ENCODE measurements at places on chromosomes 5 and 9.

GRCh38 chr9:126428534-126429175, 102.0 kb downstream of the MVB12B start:
- DNase-seq, result no peak

DNA sequence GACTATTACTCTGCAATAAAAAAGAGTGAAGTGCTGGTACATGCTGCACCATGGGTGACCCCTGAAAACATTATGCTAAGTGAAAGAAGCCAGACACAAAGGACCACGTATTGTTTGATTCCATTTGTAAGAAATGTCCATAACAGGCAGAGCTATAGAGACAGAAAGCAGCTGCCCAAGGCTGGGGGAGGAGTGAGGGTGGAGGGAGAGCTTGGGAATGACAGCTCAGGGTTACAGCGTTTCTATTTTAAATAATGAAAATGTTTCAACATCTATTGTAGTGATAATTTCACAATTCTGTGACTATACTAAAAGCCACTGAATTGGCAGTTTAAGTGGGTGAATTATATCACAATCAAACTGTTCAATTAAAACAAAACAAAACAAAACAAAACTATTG, 81.7 kb downstream of the MYO10 start:
- no peak for DNase-seq

DNA sequence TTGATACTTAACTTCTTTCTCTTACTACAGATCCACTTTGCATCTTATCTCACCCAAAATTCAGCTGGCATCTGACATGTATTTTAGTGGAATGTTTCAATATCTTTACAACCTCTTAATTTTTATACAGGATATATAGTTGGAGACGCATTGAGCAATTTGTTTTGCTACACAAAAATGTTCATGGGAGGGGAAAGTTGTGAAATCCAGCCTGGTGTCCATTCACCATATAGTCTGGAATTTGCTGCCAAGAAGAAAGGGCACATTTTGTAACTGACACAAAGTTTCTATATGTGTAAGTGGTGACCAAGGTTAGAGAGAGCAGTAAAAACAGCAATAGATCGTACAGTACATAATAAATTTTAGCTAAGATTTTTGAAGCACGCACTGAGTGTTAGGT, 14.0 kb upstream of the CHD1 start:
- no peak for DNase-seq

DNA sequence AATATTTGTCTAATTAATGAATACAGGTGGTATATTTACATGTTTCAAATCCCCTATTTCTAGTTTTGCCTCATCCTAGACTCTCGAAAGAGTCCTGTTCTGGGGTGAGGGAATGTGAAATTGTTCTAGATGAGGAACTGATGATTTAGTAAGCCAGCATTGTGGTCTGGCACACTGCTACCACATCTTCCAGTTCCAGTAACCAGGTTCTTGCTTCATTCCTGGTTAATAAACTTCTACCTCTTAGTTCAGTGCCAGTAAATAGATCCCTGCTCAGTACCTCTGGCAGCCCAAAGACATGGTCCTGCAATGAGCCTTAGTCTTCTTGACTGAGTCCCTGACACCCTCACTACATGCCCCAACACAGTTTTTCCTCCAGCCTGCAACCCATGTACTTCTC, 207.7 kb downstream of the SREK1 start:
- no peak for DNase-seq

DNA sequence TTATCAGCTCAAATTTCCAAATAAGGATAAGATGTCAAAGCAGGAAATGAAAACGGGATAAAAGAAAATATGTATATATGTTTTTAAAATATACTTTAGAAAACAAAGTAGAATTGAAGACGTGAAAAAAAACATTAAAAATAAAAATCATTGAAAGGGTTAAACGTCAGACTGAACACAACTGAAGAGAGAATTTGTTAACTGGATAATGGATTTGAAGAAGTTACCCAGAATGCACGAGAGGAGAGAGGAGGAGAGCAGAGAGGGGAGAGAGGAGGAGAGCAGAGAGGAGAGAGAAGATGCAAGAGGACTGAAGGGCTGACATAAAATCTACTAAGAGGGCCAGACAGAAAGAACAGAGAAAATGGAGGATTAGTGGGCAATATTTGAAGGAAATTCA, 88.0 kb downstream of the CDKN2A start:
- no peak for DNase-seq

- no peak for DNase-seq
These were observed 883 bp upstream of the RNF145 start for GRCh38 chr5:159210210-159210661.

- DNase-seq, result no peak
These were observed 95.5 kb downstream of the CAMSAP1 start for GRCh38 chr9:135811801-135812200.

- DNase-seq, result no peak
These were observed 154.0 kb downstream of the OLFM1 start for GRCh38 chr9:135241381-135242048.

DNA sequence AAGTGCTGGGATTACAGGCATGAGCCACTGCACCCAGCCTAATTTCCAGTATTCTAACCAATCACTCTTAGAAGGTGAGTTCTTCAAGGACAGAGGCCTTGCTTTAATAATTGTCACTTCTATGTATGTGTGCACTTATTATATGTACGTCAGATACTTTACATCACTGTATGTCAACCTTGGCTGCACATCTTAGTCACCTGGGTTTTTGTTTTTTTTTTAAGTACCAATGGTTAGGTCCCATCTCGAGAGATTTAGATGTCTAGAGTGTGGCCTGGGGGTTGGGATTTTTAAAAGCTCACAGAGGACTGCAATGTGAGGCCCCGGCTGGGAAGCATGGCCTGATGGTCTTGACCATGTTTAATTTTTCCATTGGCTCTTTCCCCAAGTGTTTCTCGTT, 9.9 kb upstream of the GM2A start:
- DNase-seq, result no peak

- DNase-seq, result no peak
These were observed 36.2 kb upstream of the OR2S2 start for GRCh38 chr9:35993976-35994720.

GRCh38 chr9:933356-933755, 43.1 kb upstream of the DMRT3 start:
- DNase-seq, result no peak

DNA sequence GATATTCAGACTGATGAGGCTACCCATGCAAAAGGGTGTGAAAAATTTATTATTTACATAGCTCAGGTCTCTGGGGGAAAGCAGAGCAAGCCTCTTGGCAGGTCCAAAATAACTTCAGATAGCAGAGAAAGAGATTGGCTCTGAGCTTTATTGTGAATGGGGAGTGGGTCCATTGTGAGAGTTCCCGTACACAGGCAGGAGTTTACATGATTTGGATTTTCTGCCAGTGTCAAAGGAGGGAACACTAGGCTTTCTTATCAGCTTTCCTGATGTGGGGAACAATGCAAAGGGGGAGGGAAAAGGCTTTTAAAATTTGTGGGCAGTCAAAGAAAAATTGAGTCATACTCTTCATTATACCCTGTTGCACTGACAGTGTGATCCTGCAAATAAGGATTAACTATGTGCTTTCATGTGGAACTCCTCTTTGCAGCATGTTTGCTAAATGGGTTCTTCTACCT, 615.0 kb upstream of the RIOK2 start:
- DNase-seq, result no peak

- no peak for DNase-seq
These were observed 37.6 kb downstream of the C9orf57 start for GRCh38 chr9:72022841-72023240.

DNA sequence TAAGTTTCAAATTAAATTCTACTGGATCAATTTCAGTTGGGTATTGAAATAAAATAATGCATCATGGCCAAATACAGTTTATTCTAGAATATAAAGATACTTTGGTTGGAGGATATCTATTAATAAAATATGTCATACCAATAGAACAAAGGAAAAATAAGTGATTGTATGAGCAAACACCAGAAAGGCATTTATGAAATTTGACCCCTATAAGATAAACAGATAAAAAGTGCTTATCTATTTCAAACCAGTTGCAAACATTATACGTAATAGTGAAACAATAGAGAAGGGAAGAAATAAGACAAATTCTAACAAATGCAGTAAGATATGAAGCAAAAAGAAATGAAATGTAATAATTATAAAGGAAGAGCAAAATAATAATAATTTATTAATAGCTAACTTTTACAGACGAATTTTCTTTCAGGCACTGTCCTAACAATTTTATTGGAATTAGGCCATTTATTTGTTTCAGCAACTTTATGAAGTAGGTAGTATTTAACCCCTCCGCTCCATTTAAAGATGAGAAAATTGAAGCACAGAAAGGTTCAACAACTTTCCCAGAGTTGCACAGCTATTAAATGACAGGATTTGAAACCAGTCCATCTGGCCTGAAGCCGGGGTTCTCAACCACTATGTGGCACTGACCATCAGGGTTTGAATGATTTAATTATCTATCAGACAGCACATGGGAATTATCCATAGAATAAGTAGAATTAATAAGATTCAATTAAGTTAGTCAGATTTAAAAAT, 20.8 kb downstream of the ANKRD55 start:
- no peak for DNase-seq

DNA sequence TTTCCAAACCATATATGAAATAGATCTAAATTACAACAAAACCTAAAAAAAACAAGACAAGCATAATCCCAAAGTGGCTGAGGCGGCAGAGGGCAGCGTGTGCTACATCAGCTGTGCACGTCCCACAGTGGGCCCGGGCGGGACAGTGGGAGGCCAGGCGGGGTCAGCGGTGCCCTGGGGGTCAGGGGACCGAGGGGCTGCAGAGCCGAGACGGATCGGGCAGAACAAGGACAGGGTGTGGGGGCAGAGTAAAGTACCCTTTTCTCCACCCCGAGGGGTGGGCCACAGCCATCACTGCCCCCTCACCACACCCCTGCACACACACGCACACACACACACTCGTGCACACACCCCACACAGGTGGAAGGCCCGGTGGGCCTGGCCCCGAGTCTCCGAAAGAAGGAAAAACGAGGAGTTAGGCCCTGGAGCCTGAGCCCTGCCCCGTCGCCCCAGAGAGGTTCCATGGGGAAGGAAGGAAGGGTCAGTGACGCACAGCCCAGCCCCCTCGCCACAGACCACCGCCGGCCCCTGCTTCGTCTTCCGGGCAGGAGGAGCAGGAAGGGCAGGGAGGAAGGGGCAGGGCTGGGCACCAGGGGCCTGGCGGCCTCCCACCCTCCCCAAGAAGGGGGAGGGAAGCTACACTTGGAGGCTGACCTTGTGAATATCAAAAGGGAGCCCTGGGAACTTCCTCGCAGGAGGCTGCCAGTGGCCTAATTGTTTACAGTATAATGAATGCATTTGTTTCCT, 49.6 kb upstream of the UBAC1 start:
- DNase-seq, result no peak

- no peak for DNase-seq
These were observed 63.5 kb downstream of the ENC1 start for GRCh38 chr5:74576941-74577456.

- DNase-seq, result no peak
These were observed 28.0 kb upstream of the NFIL3 start for GRCh38 chr9:91451431-91452270.

DNA sequence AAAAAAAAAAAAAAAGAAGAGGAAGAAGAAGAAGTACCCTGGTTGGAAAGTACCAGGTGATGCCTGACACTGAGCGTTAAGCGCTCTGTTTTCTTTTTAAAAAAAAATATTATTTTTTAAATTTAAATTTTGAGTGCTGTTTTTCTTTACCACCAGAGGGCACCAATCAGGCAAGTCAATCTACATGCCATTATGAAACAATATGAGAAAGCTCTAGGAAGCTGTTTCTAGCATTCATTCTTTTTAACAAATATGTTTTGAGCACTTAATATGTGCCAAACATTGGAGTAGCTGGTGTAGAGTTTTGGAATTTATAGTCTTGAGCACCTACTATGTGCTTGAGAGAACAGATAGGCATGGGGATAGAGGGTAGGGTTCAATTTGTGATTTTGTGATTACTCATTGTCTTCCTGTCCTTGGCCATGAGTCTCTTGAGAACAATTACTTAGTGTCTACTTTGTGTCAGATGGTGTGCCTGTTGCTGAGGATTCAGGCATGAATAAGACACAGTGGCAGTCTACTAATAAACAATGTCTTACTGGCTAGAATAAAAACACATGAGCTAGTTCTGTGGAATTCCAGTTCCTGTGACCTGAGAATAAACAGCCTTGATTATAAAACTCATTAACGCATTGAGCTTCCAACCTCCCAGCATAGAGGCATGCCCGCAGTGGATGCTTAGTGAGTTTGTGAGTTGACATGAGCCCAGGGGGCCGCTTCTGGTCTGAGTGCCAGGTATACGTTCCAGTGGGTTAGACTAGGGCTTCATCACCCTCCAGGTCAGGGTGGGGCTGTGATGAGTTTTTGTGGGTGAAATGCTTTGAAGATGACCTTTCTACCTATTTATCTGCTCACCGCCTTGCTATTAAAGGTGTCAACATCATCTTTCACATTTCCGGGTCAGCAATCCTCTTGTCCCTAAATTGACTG, 3.0 kb upstream of the UBE2R2 start:
- DNase-seq, result no peak

GRCh38 chr9:112489876-112490666, 3.4 kb downstream of the KIAA1958 start:
- DNase-seq, result no peak

DNA sequence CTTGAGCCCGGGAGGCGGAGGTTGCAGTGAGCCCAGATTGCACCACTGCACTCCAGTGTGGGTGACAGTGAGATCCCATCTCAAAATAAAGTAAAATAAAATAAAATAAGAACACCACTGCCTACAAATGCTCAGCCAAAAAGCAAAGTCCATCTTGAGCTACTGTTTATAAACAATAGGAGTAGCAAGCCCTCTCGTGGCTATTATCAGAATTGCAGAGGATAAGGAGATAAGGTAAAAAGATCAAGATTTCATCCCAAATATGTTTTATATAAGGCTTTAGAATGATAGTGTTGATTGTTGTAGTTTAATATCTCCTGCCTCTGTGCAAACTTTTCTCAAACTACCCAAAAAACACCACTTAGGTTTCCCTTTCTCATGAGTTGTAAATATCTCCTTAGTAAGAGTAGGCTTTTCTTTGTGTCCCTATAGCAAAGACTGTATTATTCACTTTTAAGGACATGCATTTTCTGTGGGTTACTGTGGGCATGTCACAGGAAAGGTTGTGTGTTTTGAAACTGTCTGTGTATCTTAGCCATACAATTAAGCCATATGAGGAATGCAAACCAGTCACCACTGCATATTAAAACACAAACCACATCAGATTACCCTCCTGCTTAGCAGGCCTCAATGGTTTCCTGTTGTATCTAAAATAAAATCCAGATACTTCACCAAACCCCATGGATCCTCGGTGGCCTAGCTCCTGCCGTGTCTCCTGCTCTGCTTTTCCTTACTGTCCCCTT, 31.8 kb upstream of the CKS2 start:
- DNase-seq, result no peak

GRCh38 chr5:178223196-178223773, 9.3 kb downstream of the PHYKPL start:
- DNase-seq, result no peak

DNA sequence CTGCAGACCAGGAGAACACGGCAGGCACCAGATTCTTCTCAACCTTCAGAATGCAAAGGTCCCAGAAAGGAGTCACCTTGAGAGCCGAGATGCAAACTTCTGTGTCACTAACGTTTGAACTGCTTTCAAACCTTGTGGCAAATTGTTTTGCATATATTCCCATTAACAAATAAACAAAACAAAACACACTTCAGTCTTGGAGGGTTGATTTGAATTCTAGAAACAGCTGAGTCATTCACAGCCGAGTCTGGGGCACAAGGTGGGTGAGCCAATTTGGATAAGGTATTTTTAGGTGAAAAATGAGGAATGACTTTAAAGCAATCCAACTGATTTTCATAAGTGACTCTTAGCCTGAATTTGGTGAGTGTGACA, 38.8 kb upstream of the ANKRD33B start:
- DNase-seq, result no peak

- DNase-seq, result no peak
These were observed 607 bp downstream of the PRELID2 start for GRCh38 chr5:145834554-145834916.
